ENCODE measurements at places on chromosomes 1 and 21.

DNA sequence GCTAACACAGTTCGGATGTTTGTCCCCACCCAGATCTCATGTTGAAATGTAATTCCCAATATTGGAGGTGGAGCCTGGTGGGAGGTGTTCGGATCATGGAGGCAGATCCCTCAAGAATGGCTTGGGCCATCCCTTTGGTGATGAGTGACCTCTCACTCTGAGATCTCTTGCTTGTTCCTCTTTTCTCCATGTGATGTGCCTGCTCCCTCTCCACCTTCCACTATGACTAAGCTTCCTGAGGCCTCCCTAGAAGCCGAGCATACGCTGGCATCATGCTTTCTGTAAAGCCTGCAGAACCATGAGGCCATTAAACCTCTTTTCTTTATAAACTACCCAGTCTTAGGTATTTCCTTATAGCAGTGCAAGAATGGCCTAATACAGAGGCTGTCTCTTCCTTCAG, 8.1 kb upstream of the PLA2G5 start:
- no peak for DNase-seq

DNA sequence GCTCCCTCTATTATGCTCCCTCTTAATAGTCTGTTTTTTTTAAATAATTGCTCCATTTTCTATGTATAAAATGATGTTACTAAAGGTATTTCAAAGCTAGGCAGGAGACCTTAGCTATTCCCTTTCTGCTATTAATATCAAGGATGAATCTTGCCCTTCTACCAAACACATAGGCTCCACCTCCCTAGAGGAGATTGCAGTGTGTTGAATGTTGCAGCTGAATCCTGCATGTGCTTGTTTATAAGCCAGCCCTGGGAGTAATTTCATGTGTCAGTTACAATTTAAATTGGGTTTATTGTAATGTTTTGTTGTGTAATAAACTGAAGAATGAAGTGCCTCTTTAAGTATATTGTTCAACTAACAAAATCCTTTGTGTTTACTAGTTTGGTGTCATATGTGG, 66.0 kb downstream of the TMEM200B start:
- no peak for DNase-seq

- no peak for DNase-seq
Measured at GRCh38 chr1:233905416-233906051, 1.1 kb downstream of the SLC35F3 start.

DNA sequence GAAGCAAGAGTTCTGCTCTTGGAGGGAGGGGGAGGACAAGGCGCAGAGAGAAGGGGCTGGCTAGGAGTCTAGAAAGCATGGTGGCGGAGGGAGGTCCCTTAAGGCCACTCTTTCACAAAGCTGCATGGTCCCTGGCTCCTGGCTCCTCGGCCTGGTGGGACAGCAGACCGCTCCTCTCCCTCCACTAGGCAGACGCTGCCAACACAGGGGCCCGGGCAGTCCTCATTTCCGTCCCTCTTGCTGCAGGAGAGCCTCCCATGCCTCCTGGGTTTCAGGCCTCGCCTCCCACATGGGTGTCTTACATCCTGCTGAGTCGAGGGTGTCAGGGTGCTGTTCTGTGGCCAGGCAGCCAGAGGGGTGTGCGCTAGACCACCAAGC, 108.0 kb downstream of the CASZ1 start:
- no peak for DNase-seq

DNA sequence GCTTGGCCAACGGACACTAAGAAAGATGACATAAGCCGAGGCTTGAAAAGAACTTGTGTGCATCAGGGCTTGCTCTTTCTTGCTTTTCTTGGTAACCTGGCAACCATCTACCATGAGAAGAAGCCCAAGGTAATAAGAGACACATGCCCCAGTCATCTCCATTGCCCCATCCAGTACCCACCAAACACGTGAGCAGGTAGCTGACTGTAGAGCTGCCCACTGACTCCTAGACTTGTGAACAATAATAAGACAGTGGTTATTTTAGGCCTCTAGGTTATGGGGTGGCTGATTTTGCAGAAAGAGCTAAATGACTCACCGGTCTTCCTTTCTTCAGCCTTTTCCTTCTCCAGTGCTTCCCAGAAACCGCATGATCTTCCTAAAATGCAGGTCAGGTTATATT, 105.0 kb upstream of the JUN start:
- no peak for DNase-seq

DNA sequence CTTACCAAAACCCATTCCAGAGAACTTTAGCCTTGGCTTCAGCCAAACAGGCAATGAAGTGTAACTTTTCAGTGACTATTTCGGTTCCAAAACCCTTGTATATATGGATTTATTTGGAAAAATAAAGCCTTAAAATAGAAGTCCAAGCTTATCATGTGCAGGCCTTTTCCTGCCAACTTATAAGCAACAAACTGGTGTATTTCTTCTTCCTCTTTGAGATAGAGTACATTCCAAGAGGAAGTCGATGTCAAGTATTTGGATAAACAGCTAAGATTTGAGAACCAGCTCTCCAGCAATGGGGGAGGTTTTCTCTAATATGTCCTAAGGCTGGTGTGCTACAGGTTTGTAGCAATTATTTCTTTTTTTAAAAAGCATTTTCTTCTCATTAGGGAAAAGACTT, 407.8 kb downstream of the DUSP10 start:
- DNase-seq: no peak

DNA sequence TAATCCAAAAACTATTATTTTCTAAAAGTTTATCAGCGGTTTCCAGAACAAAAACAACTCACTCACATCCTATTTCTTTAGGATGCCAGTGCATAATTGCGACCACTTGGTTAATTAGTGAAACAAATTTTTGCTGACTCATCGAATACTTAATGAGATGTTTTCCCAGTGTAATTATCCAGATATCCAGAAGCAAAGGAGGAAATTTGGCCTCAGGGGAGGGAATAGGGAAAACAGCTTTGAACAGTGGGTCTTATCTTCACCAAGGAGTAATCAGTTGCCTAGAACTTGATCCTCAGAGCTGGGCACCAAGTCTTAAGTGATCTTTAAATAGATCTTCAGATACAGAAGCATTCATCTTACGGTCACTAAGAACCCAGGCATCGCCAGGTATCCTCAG, 24.3 kb downstream of the STYXL2 start:
- DNase-seq: no peak

DNA sequence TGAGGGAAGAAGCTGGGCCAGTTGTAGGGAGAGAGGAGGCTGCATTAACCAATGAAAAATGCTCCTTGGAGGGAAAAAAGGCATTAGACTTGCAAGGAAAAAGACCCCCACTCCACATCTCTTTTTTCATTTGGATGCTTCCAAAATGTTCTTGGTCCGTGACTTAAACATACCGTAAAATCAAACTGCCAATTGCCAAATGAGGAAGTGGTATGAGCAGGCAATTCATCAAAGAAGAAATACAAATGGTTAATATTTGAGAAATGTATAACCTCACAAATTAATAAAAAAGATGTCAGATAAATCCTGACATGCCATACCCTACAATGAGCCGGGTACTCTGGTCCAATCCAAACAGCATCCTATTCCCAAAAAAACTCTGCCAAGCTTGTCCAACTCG, 30.6 kb downstream of the KANK4 start:
- DNase-seq: no peak

GRCh38 chr1:204408074-204408507, 3.5 kb downstream of the PPP1R15B start:
- DNase-seq: peak; percentile 69

- DNase-seq: peak; percentile 11
Measured at GRCh38 chr1:19054216-19054615, 97.7 kb upstream of the IFFO2 start.

DNA sequence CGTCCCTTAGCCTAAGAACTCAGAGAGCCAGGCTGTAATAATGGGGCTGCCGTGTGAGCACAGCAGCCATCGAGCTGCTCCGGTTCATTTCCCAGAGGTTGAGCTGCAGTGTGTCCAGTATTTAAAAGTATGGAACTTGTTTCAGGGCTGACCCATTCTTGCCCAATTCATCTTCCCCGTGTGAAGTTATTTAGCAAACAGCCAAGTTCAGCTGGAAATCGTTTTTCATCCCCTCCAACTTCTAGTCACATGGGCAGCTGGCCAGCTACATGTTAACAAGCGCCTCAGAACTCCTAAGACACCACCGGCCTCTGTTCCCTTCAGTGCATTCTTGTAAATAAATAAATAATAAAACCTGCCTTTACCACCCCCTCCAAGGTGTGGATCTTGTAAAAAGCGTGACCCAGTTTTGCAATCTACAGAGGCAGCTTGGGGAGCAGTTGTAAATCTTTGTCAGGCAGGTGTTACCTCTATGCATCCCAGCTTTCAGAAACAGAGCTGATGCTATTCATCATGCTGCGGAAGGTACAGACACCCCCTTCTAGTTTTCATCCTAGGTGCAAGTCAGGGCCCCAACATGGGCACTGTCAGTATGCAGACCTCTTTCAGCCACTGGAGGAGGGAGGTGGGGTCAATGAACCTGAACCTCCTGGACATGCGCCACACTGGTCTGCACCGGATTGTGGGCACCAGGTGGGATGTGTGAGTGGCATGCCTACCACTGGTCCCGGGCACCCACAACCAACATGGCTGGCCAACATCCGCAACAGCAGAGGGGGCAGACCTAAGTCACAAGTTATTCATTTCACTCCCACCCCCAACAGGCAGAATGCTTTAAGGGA, 18.7 kb upstream of the KNCN start:
- DNase-seq: peak; percentile 83

DNA sequence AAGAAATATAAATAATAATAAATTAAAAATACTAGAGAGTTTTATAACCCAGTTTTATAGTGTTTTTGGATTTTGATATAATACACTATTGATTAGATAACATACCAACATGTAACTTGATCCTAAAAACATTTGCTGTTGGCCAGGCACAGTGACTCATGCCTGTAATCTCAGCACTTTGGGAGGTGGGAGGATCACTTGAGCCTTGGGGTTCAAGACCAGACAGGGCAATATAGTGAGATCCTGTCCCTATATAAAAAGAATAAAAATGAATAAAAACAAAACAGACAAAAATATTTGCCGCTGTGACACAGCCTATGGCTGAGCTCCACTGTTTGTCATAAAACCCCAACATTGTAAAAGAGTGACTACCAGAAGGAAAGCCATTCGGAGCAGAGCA, 26.1 kb downstream of the VPS13D start:
- no peak for DNase-seq

DNA sequence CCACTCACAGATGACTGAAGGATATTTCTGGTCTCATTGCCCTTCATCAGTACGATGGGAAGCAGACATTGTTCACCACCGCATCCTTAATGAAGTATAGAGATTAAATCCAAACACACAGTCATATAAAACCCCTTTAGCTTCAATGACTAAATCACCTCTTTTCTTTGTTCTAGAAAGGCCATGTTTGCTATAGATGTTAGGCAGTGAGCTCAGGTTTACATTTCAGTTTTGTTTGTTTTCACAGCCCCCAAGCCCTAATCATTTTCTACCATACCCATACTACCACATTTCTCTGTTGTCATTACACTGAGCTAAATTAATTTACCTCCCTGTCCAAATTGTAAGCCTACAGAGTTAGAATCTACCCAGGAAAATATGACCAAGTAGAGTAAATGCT, 385.1 kb downstream of the NTNG1 start:
- no peak for DNase-seq

GRCh38 chr1:203968761-203969160, 104.2 kb upstream of the SOX13 start:
- no peak for DNase-seq

Measured in lung (tissue), 17 donors.